ENCODE measurements at places on chromosomes 1 and 21.

DNA sequence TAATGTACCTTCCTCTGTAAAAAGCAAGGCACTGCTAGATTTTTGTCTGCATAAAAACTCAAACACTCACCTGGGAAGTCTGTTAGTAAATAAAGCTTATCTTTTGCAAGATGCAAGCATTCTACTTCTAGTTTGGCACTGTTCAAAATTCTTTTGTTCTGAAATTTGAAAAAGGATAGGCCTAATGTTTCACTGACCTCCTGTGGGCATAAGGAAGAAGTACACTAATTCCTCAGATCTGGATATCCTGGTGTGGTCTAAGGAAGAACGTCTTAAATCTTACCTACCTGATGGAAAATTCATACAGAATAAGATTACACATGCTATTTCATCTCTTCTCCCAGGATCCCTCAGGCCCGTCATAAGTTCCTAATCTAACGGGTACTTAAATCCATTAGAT, 93.5 kb upstream of the CAMK1G start:
- no peak for DNase-seq

DNA sequence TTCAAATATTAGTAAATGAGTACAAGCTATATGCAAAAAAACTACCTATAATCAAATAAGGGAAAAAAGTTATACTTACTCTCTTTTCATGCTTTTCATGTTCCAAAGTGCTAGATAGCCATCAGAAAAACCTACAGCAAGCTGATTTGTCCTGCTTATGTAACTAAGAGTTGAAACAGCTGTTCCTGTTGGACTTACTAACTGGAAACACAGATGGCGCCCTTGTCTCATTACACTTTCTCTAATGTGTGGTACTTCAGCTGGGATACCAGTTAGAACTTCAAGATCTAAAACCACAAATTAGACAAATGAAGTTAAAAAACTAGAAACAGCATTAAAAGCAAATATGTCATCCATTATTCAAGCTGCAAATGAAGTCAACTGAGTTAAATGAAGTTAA, 24.3 kb downstream of the AHCTF1 start:
- DNase-seq: no peak

- DNase-seq: no peak
Measured at GRCh38 chr1:157580828-157581210, 17.1 kb downstream of the FCRL4 start.

GRCh38 chr1:9901148-9902059, 8.7 kb downstream of the CTNNBIP1 start:
- DNase-seq: no peak

GRCh38 chr1:58773406-58773840, 10.4 kb downstream of the JUN start:
- peak; percentile 92 for DNase-seq

DNA sequence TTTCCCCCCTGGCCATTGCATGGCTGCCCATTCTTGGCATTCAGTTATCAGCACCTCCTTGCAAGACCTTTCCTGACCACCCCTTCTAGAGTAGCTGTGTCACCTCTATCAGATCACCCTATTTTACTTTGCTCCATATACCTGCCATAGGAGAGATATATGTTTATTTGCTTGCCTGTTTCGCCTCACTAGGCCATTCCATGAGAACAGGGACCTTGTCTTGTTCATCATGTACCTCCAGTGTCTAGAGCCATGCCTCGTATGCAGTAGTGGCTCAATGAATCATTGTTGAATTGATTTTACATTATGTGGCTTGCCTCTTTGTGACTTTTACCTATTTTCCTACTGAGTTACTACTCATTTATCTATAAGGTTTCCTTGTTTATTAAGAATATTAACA, 26.4 kb upstream of the PADI2 start:
- no peak for DNase-seq

- DNase-seq: no peak
Measured at GRCh38 chr1:37399205-37399604, 75.2 kb upstream of the ZC3H12A start.

DNA sequence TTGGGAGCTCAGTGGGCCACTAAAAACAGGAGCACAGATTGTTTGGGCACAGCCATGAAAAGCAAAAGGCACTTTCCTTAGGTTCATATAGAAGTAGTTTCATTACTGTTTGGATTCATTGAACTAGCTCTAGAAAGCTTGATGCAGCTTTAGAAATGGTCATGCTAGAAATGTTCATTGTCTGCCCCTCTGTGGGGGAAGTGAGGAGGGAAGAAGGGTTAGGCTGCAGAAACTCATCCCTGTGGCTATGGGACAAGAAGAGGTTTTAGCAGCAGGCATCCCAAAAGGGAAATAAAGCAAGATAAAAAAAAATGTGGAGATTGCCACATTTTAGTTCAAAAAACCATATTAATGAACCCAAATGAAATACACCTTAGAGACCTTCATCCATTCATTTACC, 359.6 kb upstream of the PTBP2 start:
- DNase-seq: no peak

DNA sequence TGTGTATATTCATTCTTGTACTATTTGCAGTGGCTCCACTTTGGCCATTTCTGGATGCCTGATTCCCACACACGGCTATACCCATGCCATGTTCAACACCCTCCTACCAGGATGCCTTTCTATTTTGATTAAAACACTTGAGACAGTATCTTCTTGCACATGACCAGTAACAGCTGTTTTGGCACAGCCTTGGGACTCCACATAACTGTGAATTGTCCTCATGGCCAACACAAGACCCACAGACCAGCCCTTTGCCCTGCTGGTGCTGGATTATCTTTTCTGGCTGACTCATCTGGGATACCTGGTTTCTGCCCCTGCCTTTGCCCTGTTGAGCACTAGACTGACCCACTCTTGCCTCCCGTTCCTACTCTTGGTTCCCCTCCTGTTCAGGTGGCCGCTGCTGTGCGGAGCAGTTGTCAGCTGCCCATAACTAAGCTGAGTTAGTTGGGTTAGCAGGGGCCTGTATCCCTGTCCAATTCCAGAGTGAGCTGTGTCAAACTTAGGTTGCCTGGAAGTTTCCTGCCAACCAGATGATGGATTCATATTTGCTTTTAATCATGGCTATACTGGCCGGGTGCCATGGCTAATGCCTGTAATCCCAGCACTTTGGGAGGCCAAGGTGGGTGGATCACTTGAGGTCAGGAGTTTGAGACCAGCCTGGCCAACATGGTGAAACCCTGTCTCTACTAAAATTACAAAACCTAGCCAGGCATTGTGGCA, 10.8 kb upstream of the EYA3 start:
- no peak for DNase-seq

- DNase-seq: no peak
Measured at GRCh38 chr1:156149374-156150332, 3.7 kb upstream of the SEMA4A start.

GRCh38 chr1:77513839-77514763, 168.4 kb downstream of the ZZZ3 start:
- peak; percentile 70 for DNase-seq

DNA sequence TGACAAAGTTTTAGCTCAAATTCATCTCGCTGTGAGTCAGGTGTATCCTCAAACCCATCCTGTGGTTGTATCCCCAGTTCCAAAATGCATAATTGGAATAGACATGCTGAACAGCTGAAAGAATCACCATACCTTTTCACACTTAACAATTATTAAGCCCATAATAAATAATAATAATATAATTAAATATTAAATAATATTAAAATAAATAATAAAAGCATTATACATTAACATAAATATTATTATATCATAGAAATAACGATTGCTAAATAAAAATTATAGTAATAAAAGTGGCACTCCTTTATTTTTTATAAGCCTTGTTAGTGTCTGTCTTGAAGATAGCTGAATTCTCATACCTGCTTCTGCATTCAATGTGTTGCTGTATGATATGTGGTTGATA, 257.5 kb upstream of the B3GALT2 start:
- no peak for DNase-seq

GRCh38 chr1:17032741-17033140, 21.0 kb upstream of the ATP13A2 start:
- no peak for DNase-seq

DNA sequence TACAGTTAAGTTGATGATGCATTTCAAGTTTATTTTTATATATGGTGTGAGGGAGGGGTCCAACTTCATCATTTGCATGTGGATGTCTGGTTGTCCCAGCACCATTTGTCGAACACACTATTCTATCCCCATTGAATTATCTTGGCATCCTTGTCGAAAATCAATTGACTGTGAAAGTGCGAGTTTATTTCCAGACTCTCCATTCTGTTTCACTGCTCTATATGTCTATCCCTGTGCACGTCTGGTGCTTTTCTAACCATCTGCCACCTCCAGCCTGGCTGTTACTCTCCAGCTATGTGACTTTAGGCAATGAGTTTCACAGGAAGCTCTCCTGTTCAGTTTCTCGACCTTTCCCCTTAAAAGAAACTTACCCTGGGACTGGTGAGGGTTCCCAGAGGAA, 137.1 kb upstream of the KLHDC7A start:
- DNase-seq: no peak

GRCh38 chr1:204413170-204413535, 1.5 kb upstream of the PPP1R15B start:
- DNase-seq: no peak

GRCh38 chr1:215114154-215114933, 31.8 kb downstream of the KCNK2 start:
- peak; percentile 65 for DNase-seq

DNA sequence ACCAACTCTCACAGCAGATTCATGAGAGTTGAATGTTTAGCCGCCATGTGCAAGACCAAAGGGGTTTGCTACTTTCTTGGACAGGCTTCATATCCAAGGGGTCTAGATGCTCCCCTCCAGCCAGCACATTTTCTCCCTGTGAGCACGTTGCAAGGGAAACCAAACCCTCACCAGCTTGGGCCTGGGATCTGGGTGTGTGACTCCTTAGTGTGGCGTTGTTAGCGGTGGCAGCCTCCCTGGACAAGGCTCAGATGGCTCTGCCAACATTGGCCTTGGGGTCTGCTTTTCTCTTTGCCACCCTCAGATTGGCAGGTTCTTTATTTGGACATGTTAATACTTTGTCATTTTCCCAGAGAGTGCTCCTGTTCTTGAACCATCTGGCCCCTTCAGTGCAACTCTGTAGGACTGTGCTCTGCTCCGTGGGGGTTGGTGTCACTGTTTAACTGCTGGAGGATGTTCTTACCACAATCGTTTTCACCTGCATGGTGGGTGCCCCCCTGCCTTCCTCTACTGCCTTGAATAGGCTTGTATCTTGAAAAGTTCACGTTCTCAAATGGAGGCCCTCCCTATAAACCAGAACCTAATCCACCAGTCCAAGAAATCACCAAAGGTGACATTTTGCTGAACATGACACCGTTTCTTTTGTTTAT, 13.4 kb downstream of the ABCG1 start:
- no peak for DNase-seq

DNA sequence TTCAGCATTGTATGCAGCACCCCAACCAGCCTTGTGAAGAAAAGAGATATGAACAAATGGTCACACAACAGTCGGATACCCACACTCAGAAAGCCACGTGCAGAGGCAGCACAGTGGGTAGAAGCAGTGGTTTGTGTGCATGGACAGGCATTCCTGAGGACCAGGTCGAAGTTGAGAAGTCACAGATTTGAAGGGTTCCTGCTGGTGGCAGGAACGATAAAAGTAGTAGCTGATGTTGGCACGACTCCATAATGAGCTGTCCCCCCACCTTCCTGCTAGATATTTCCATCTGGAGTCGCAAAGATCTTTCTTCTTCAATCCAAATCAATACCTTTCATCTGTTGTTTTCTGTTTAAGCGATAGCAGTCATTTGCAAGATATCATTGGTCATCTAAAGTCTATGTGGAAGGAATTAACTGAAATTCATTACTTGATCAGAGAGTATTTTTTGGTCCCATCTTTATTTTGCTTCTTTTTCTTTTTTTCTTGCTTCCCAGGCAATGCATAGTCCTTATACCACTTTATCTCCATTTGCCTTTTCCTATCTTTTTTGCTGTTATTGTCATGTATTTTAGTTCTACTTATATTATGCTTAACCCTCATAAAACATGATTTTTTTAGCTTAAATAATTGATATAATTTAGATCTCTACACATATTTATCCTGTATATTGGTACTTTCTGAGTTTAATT, 176.4 kb downstream of the DHRS3 start:
- no peak for DNase-seq

- DNase-seq: no peak
Measured at GRCh38 chr1:196902344-196902743, 14.5 kb downstream of the CFHR4 start.

GRCh38 chr1:90924982-90925381, 96.9 kb downstream of the ZNF644 start:
- DNase-seq: no peak

DNA sequence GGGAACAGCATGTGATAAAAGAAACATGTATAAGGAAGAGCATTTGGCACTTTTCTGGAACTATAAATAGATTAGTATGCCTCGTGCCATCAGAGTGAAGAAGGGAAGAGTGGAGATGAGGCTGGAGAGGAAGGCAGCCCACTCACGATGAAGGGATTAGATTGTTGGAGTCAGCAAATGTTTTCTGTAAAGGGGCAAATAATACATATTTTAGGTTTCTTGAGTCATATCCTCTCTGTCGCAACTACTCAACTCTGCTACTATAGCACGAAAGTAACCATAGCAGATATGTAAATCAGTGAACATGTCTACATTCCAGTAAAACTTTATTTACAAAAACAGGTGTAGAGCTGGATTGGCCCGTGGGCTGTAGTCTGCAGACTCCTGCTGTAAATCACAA, 147.8 kb downstream of the TENT5C start:
- DNase-seq: no peak

- DNase-seq: no peak
Measured at GRCh38 chr1:70671006-70671405, 259.9 kb downstream of the CTH start.

- no peak for DNase-seq
Measured at GRCh38 chr1:171263901-171264300, 15.6 kb downstream of the FMO1 start.

- peak; percentile 92 for DNase-seq
Measured at GRCh38 chr1:98991127-98992012, 13.3 kb downstream of the PLPPR5 start.

DNA sequence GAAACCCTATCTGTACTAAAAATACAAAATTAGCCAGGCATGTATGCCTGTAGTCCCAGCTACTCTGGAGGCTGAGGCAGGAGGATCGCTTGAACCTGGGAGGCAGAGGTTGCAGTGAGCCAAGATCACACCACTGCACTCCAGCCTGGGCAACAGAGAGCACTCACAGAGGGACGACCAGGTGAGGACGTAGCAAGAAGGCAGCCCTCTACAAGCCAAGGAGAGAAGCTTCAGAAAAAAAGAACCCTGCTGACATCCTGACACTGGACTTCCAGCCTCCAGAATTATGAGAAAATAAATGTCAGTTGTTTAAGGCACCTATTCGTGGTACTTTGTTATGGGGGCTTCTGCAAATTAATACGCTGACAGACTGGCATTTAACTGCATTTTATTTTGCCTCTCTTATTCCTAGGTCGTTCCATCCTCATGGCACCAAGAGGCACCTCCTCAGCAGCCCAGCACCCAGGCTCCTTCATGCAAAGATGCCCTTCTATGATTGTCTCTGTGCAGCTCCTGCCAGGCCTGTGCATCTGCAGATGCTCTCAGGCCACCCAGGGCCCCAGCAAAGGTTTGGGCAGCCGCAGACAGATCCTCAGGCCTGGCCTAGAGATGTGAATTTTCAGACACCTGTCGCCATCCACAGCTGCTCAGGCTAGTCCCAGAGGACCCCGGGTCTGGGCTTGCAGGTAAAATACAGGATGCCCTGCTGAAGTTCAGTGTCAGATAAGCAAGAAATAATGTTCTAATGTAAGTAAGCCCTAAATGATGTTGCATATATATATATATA, 86.0 kb upstream of the COX20 start:
- no peak for DNase-seq

- no peak for DNase-seq
Measured at GRCh38 chr21:45523411-45524101, 18.7 kb downstream of the SLC19A1 start.

Data from skeletal muscle cell (primary cell).